ENCODE measurements at places on chromosomes 5 and 9.

DNA sequence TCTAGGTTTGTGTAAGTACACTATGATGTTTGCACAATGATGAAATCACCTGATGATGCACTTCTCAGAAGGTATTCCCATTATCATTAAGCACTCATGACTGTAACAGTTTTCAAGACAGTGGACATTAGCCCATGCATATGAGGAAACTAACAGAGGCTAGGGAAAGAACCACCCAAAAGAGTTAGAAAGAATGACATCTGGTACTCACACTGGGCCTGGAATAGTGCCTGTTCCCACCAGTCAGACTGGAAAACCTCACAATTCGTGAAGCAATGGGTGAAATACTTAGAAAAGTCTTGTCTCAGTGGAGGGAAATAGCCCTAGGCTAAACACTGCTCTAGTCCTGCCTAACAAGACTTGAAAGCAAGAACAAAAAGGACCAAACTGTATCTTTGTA lies 117.4 kb upstream of the GDNF start:
- DNase-seq, result no peak

DNA sequence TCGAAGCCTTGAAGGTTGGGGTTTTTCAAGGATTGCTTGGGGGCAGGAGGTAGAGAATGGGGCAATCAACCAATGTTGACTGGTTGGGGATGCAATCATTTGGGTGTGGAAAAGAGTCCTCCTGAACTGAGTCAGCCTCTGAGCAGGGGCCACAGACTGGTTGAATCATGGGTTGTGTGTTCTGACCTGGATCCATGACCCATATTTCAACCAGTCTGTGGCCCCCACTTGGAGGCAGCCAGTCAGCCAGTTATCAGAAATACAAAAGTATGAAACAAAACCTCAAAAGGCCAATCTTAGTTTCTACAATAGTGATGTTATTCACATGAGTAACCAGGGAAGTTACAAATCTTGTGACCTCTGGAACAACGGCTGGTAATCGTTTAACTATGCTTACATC lies 81.4 kb upstream of the RANBP6 start:
- DNase-seq, result no peak

DNA sequence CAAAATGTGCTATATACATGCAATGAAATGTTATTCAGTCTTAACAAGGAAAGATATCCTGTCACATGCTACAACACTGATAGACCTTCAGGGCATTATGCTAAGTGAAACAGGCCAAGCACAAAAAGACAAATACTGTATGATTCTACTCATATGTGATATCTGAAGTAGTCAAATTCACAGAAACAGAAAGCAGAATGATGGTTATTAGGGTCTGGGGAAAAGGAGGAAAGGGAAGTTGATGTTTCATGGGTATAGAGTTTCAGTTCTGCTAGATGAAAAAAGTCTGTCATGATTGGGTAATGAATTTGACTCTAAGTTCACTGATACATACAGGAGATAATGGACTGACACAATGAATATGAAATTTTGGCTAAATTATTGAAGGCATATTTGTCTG lies 11.2 kb upstream of the RIC1 start:
- DNase-seq, result no peak

DNA sequence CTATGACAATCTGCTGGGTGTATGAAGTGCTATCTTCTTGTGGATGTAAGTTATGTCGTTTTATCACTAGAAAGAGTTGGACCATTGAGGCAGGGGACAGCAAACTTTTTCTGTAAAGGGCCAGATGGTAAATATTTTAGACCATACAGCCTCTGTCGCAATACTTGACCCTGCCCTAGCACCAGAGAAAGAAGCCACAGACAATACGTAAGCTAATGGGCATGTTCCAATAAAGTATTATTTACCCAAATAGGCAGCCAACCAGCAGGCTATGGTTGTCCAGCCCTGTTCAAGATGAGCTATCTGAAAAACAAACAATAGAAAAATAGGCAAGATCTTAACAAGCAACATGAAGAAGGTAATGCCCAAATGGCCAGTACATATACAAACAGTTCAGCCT lies 36.4 kb downstream of the MTX3 start:
- no peak for DNase-seq

GRCh38 chr5:78563621-78564020 lies 85.0 kb downstream of the LHFPL2 start:
- no peak for DNase-seq

GRCh38 chr5:167064198-167064776 lies 1227.2 kb upstream of the WWC1 start:
- DNase-seq, result no peak

GRCh38 chr5:95007921-95008597 lies 276.8 kb downstream of the MCTP1 start:
- no peak for DNase-seq

Data from activated CD8-positive, alpha-beta memory T cell treated with anti-CD3 and anti-CD28 coated beads for 1 hour (primary cell).